ENCODE measurements at places on chromosomes 16 and 17. TPM values are rescaled to one million over a fixed set of nuclear protein-coding genes. Genes with fewer than 3 reads are reported as not detected.
A peak's percentile ranks its signal among the peaks of the same experiment; 100 is the strongest.

DNA sequence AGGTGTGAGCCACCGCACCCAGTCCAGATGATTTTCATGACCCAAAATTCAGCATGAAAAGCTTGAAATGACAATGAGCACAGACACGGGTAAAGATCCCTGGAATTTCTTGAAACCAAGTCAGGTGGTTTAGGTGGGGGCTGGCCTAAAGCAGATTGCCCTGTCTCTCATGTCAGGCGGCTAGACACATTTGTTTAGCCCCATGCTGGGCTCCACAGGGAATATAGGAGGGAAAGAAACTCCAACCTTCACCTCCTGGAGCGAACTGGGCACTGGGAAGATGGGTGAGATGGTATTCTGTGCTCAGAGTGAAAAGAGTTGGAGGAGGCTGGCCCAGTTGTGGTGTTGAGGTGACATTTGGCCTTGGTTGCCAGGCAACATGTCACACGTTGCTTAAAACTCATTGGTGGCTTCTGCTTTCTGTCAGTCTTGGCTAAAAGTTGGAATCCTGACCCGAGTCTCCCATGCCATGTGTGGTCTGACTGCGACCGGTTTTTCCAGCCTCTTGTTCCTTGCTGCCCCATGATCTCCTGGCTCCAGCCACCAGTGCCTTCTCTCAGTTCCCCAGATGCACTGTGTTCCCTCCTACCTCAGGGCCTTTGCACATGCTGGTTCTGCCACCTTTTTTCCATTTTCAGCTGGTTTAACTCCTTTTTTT is 113.7 kb downstream of the ABCC6 start:
- no peak for DNase-seq

DNA sequence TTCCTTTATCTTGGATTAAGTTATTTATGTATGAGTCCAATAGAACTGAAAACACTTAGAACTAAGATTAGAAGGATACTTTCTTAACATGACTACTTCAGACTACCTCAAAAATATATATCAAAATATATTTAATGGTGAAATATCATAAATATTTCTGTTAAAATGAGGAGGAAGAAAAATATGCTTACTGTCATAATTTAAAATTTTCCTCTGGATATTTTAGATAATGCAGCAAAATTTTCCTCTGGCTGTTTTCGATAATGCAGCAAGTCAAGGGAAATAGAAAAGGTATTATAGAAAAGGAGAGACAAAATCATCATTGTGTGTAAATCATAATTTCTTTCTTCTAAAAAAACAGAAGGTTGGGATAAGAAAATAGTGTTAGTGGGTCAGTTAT is 263.3 kb downstream of the HS3ST3A1 start:
- no peak for DNase-seq

DNA sequence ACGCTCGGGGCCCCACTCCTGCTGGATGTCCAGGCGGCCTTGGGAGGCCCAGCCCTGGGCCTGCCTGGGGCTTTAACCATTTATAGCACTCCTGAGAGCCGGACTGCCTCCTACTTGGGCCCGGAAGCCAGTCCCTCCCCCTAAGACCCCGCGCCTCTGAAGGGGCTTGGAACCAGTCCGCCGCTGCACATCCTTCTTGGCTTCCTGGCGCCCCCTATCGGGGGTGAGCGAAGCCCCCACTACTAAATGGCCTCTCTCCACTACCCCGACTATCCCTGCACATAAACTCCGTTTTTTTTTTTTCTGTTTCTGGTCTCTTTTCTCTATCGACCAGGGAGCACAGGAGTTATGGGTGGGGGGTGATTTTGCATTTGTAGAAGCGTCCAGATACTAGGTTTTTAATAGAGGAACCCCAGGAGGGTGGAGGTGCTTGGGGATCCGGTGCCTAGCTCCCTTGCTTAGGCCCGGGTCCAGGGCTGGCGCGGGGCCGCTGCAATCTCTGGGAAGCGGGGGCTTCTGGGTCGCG is 633 bp upstream of the NOL3 start:
- DNase-seq = peak; percentile 53

DNA sequence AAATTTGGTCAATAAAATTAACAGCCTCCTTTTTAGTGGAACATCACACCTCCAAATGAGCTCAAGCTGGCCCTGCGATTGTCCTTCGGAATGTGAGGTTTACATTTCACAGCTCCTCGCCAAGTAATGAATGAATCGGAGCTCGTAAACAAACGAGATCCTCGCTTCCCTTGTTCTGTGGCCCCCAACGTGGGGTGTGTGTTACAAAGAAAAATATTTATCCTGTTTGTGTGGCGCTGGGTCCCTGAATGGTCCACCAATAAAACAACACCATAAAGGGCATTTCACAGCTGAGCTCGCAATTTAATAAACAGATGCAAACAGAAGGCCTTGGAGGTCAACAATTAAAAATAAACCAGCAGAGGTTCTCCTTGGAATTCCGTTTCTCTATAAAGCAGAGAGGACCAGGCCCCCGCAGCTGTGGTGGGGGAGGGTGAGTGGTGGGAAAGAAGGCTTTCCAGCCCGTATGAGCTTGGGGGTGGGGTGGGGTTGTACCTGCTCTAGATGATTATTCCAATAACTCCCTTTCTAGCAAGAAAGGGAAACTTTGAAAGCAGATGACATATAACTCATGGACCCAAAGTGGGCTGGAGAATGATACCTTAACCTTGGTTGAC is 393.9 kb upstream of the SALL1 start:
- DNase-seq = no peak

The DPEP3 gene
- total RNA-seq = not detected

DNA sequence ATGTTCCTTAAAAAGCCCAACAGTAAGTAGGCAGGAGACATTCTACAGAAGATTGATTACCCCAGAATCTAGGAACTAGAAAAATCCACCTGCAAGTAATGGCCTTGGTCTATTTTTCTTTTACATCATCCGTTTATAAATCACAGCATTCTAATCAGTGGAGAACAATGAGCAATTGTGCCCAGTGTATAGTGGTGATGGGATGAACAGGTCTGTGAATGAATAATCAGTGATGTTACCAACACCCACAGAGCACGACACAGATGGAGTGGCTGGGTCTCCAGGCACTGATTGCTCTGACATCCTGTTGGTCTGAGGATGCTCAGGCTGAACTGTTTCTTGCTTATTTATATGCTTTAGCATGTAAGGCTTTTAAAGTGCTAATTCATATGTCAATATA is 1251.2 kb upstream of the CDH8 start:
- DNase-seq = no peak

The C17orf50 gene
- not detected for total RNA-seq

DNA sequence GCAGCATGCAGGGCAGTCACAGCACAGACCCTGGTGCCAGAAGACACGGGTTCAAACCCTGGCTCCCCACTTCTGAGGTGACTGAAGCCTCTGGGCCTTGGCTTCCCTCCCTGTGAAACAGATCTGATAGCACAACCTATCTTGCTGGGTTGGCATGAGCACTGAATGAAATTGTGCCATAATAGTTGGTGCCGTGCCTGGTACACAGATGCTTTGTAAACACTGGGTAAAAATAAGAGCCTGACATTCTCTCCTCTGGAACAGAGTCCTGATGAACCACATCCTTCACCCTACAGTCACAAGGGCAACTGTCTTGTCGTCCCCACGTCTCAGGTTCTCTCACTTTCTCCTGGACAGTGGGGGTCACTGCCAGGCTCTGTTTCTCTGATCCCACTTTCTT is 35.7 kb downstream of the NOS2 start:
- DNase-seq = no peak

GRCh38 chr17:14461227-14461548 is 160.3 kb downstream of the HS3ST3B1 start:
- no peak for DNase-seq

GRCh38 chr17:58039975-58040374 is 32.9 kb upstream of the SRSF1 start:
- DNase-seq = no peak

GRCh38 chr17:63676584-63676983 is 23.3 kb downstream of the LIMD2 start:
- no peak for DNase-seq

The HOXB2 gene
- 16.8 TPM for total RNA-seq

DNA sequence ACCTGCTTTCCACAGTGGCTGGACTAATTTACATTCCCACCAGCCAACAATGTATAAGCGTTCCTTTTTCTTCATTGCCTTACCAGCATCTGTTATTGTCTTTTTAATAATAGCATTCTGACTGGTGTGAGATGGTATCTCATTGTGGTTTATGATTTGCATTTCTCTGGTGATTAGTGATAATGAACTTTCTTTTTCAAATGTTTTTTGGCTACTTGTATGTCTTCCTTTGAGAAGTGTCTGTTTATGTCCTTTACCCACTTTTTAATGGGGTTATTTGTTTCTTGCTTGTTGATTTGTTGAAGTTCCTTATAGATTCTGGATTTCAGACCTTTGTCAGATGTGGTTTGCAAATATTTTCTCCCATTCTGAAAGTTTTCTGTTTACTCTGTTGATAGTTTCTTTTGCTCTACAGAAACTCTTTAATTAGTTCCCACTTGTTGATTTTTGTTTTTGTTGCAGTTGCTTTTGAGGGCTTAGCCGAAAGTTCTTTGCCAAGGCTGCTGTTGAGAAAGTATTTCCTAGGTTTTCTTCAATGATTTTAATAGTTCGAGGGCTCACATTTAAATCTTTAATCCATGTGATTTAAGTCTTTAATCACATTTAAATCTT is 26.8 kb downstream of the ITGAM start:
- DNase-seq = no peak

The CCDC40 gene
- 0.82 TPM for total RNA-seq

- DNase-seq = no peak
Observed at GRCh38 chr17:44155488-44155887, 13.8 kb downstream of the HROB start.

- no peak for DNase-seq
Observed at GRCh38 chr17:10360578-10360977, 12.2 kb downstream of the MYH13 start.

- no peak for DNase-seq
Observed at GRCh38 chr16:81499576-81500380, 55.2 kb downstream of the CMIP start.

GRCh38 chr16:86955136-86955855 is 361.9 kb downstream of the C16orf95 start:
- no peak for DNase-seq

- DNase-seq = no peak
Observed at GRCh38 chr16:29912087-29912486, 11.8 kb downstream of the ASPHD1 start.

The ELP5 gene
- 52.4 TPM for total RNA-seq

Data from activated CD4-positive, alpha-beta memory T cell treated with anti-CD3 and anti-CD28 coated beads for 36 hours (primary cell).